ENCODE measurements at places on chromosomes 4 and X.

DNA sequence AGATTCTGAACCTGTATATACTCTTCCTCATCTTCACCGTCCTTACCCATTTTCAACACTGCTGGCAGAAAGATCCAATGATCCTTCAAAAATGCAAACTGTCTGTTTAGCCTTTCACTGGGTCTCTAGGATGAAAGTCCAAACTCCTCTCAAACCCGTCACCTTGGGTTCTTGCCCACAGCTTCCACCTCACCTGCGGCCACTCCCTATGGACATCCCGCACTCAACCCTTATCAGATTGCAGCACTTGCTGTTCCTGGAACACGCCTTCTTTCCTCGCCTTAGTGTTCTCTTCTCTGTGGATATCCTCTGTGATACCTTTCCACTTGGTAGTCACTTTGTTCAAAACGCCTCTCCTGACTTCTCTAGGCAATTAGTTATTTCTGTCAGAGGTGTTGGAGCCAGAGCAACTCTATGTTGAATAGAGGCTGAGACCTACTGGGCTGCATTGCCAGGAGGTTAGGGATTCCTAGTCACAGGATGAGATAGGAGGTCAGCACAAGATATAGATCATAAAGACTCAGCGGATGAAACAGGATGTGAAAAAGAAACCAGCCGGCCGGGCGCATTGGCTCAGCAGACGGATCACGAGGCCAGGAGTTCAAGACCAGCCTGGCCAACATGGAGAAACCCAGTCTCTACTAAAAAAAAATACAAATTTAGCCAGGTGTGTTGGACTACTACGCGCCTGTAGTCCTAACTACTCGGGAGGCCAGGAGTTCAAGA is 4.2 kb upstream of the NOCT start:
- no peak for DNase-seq

DNA sequence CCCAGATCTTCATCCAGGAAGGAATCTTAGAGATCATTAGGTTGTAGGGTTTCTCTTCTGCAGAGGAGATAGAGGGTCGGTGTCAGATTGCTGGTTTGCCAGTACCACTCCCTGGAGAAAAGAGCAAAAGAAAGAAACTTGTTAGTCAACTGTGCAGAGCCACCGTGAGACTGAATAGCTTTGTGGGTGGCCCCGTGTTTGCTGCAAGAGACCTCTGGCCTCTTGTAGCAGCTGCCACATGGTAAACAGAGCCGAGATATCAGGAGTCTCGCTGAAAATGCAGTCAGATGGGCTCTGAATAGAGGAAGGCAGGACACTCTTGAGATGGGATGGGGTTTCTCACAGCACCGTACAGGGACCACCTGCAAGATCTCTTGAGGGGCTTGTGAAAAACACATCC is 149.7 kb downstream of the PTTG2 start:
- no peak for DNase-seq

DNA sequence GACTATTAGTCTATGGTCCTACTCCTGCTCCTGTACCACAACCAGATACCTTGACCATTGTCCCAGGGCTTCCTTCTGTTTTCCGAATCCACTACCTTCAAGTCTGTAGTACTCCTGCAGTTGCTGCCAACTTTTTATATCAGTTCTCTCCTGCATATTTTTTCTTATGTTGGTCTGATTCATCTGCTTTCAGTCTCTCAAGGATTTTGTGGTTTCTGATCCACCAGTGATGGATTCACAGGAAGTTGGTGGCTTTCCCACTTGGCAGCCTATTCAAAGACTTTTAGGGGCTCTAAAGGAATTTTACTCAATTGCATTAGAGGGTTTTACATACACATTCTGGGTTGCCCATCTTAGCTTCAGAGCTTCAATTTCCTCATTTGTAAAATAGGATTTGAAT is 23.6 kb downstream of the KIF4A start:
- DNase-seq, result no peak

DNA sequence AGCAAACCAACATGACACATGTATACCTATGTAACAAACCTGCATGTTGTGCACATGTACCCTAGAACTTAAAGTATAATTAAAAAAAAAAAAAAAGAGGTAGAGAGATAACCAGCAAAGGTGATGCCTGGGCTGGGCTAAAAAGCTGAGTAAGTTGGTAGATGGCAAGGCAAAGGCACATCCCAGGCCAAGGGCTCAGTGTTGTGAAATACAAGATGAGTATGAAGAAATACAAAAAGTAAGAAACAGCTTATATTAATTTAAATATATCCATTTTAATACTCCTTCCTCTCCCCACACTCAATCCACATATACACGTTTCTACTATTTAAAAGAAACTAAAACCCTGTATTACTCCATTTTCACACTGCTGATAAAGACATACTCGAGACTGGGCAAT is 25.8 kb downstream of the TEC start:
- DNase-seq, result no peak

DNA sequence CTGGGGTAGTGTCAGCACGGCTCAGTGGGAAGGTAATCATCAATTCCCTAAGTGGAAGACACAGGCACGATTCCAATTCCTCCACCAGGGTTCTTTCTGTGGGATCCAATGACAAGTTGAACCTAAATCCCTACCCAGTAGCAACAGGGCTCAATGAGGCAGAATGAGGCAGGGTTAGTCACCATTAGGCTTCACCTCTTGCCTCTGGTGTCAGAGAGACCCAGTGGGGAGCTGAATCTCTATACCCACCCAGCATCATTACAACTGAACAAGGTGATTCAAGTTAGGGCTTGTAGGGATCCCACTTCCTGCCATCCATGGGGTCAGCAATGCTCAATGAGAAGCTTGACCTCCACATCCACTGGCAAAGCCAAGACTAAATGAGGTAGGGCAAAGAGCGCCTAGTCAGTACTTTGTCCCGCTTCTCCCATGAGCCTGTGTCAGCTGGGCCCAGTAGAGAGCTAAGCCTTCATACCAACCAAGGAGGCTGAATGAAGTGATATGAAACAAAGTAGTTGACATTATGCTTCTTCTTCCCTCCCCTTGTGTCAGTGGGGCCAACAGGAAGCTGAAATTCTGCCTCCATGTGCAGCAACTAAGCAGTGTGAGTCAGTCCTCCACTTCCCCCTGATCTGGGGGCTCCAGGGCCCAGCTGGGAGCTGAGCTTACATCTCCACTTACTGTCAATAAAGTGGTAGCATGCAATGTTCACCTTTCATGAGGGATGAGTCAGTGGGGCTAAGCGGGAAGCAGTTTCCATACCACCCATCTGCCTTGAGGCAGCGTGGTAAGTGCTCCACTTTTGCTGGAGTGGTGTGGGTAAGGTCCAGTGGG is 36.4 kb upstream of the RBM41 start:
- no peak for DNase-seq

GRCh38 chr4:78318126-78318525 is 233.4 kb upstream of the ANXA3 start:
- DNase-seq, result no peak

DNA sequence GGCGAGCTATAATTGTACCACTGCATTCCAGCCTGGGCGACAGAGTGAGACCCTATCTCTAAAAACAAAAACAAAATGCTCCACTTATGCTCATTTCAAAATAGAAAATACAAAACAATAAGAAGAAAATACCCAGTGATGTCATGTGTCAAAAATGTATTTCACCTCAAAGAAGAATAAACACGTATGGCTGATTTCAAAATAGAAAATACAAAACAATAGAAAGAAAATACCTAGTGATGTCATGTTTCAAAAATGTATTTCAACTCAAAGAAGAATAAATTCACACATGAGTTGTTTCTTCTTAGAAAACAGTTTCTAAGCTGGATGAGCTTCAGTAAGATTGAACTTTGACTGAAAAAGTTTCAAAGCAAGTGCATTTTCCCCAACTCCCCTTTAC is 20.3 kb upstream of the PDCL2 start:
- no peak for DNase-seq

DNA sequence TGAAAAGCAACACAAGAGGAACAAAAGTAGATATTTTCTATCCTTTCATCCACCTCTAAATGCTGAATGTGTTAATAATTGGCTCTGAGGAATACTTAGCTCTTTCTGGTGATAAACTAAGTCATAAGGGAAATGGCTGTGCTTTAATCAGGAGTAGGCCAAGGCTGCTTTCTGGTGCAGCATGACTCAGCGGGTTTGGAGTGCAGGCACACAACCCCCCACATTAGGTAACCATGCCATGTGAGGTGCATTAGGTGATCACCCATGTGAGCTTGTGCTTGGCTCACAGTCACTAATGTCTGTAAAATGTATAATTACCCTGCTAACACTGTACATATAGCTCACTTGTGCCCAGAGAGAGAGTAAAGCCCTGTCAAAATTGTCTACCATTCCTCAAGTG is 57.2 kb downstream of the USP38 start:
- DNase-seq, result peak; percentile 39

DNA sequence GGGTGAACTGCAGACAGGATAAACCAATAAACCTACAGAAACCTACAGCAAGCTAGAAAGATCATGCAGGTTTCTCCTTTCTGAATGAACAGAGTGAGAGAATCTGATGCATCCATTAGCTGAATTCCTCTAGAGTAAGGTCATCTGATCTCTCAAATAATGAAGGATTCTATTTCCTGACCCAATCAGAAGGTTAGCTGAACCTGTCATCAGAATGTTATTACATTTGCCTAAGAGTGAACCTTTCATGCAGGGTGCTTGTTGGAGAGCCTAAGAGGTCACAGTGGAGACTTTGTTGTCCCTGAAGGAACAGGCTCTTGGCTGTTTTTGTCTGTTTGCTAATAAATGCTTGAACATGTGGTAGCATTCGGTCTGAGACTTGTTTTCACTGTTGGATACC is 24.0 kb downstream of the MEPE start:
- no peak for DNase-seq

GRCh38 chrX:108456971-108457477 is 17.4 kb downstream of the COL4A5 start:
- DNase-seq, result no peak

DNA sequence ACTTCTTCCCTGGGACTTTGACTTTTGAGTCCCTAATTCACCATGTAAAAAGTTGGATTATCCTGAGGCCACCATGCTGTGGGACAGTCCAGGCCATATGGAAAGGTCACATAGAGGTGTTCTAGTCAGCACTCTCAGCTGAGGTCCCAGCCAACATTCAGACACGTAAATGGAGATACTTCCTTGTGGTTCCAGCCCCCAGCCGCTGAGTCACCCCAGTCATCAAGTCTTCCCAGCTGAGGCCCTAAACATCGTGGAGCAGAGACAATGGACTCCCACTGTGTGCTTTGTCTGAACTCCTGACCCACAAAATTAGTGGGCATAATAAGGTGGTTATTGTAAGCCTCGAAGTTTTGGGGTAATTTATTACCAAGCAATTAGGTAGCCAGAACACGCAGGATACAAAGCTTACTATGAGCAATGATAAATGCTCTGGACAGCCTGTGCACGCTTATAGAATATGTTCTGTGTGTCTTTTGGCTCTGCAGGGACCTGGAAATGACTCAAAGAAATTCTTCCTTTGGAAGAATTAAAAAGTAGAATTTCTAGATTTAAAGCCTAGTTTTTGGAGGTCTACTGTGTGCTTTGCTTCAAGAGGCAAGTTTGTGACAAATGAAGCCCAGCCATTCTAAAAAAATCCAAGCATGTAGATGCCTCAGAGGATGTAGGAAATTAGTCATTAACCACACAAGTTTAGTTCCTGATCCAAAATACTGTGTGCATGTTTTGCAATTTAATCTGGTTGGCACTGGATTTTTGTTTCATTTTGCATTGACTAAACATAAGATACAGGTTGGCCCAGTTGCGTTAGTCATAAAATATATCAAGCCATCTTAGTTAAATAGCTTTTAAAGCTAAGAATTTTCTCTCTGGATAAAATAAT is 33.2 kb upstream of the SLC9A7 start:
- DNase-seq, result no peak

GRCh38 chr4:141599853-141600252 is 36.5 kb upstream of the IL15 start:
- DNase-seq, result no peak

- no peak for DNase-seq
These were observed 771.3 kb downstream of the FAT4 start for GRCh38 chr4:126086041-126086440.

DNA sequence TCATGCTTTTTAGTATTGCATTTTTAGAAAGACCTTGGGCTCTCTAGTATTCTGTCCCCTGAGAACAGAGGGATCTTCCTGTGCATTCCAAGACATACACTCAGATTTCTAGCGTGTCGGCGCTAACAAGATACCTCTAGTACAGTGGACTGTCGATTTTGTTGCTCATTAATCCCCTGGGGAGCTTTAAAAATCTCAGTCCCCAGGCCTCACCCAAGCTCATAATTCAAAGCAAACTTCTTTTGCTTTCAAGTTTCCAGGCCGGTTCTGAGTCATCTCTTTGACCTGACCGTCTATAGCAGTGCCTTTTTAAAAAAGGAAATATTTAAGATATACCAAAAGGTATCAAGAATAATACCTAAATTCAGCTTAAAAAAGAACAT is 137.0 kb downstream of the AMMECR1 start:
- DNase-seq, result no peak

- DNase-seq, result no peak
These were observed 107.0 kb upstream of the TBC1D9 start for GRCh38 chr4:140863197-140863596.

DNA sequence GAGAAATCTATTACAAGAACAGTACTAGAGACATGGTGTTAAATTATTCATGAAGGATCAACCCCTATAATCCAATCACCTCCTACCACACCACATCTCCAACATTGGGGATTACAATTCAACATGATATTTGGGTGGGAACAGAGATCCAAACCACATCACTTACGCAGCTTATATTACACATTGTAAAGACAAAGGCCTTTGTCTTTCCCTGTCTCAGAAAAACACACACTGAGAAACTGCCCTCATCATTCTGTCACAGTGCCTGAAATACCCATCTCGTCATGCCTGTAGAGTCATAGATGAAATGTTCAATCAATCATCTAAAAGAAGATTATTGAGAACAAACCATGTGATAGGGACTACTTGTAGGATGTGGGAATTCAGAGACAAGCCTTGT is 558.8 kb upstream of the GRIA3 start:
- no peak for DNase-seq

GRCh38 chr4:147288512-147288911 is 192.4 kb upstream of the EDNRA start:
- no peak for DNase-seq

DNA sequence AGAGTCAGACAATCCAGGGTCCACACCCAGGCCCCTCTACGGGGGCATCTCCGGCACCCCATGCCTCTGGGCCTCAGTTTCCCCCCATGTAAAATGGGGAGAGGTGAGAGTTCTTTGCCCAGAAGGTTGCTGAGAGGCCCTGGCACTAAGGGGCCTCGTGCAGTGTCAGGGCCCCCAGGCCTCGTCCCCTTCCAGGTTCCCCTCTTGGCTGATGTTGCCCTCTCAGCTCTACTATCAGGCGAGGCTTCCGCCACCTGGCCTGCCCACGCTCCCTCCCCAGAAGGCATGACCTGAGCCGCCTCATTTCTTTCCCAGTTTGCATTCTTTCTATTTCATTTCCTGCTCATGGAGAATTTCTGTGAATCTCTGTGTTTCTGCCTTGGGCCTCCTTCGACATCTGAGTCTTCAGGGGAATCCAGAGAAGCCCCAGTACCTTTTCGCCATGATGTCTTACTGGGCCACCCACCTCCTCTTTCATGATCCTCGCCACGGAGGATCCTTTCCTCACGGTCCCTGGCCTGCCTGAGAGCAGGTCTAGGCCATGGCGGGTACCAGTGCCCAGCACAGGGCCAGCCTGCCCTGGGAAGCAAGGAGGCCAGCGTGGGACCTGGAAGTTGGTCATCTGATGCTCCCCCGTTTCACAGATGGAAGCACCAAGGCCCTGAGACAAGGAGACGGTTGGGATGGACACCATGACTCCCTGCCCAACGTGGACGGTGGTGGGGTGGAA is 21.9 kb upstream of the MRFAP1 start:
- DNase-seq, result no peak

GRCh38 chr4:121651597-121651996 is 45.2 kb downstream of the ANXA5 start:
- DNase-seq, result no peak
